ENCODE measurements at places on chromosomes 3 and 15.
A peak's percentile ranks its signal among the peaks of the same experiment; 100 is the strongest.

DNA sequence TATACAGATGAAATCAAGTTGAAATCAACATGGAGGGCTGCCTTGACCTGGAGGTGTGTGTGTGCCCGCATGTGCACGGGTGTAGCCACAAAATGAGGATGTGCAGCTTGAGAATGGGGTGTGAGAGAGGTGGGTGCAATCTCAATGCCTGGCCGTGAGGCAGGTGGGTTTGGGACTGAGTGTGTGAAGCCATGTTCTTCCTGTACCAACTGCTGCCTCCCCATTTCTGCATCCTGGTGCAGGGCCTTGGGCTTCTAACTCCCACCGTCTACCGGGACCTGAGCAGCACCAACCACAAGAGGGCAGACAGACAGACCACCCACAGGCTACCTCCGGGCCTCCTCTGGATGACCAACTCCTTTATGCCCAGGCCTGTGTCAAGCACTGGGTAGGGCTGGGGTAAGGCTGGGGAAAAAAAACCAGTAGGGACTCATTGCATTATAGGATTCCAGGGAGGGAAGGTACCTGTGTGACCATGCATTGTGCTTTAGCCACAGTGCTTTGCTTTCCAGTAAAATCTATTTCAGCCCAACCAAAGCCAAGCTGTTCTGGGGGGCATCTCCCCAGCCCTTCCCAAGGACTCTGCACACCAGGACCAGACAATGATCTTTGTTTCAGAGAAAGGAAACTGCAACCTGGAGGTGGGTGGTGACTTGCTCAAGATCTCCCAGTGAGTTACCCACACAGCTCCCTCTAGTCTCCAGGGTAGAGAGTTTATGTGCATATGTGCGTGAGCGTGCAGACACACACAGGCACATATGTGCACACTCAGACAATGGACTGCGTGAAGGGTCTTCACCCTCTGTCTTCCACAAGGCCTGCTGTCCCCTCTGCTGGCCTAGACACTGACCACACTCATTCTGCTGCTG lies 162.2 kb upstream of the TLE3 start:
- DNase-seq: no peak

DNA sequence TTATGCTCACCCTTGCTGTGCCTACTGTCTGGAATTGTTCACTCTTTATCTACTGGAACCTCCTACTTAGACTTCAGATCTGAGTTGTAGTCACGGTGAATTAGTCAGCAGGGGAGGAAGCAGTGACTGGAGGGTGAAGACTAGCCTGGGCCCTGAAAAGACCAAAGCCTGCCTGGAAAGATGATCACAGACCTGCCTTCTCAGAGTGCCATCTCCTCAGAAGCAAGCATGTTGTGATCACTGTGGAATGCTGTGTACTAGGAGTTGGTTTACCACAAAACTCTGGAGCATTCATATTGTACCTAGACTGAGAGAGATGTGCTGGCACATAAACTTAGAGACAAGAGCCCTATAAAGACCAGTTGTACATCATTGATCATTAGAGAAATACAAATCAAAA lies 100.7 kb upstream of the SCN10A start:
- DNase-seq: peak; percentile 36

DNA sequence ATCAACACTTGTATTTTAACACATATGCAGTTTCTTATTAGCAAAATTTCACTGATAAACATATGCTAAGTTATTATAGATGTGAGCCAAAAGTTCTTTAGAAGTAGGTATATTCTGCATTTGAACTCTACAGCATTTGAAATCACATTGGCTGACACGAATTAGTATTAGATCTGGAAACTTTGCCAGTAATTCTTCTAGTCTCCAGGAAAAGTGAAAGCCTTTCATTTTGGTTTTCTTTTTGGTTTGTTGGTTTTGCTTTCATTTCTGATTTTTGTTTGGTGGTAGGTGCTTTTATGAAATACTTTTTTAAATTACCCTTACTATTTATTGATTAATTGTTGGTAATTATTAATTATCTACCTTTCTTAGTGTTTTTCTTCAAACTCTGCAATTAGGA lies 72.9 kb downstream of the RBMS3 start:
- DNase-seq: no peak

- DNase-seq: no peak
Observed at GRCh38 chr3:133649486-133650068, 12.2 kb downstream of the TOPBP1 start.

GRCh38 chr3:150447631-150448465 lies 39.8 kb downstream of the TSC22D2 start:
- no peak for DNase-seq

DNA sequence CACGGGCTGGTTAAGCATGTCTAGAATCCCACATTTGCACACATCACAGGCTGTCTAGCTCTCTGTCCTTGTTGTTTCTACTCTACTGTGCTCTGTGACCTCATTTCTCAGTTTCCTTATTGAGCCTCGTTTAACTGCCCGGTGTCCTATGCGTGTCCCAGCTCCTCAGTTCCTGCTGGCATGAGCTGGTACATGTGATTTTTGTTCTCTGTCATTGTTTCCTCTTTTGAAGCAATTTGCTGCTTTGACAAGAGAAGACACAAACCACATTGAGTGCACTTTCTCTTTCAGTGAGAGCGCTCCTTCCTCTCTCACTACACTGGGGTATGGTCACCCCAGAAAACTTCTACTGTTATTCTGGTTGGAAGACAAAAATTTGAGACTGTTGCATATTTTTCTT lies 563.5 kb downstream of the PDCD6IP start:
- DNase-seq: no peak

DNA sequence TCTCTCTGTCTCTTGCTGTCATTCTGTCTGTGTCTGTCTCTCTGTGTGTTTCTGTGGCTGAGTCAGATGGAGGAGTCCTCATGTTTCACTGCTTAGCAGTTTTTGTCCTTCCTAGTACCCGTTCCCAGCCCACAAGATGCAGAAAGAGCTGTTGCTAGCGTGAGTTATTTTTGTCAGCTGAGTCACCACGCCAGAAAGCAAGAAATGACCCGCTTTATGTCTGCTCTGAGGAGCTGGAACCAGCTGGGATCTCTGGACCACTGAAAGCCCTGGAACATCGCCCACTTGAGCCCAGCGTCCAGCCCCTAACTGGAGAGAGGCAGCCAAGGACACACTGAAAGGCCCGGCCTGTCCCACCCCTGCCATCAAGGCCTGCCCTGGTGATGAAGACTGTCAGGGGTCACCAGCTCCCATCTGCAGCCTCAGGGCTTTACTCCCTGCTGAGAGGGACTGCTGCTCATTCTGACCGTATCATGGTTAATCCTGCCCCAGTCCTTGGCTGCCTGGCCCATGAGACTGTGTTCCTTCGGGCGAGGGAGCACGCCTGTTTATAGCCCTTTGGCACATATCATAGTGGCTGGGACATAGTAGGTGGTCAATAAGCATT lies 101.7 kb upstream of the TPM1 start:
- DNase-seq: peak; percentile 98

GRCh38 chr3:159813822-159814531 lies 174.7 kb upstream of the IL12A start:
- DNase-seq: peak; percentile 28

GRCh38 chr3:167615030-167615429 lies 38.7 kb downstream of the WDR49 start:
- no peak for DNase-seq

GRCh38 chr3:143769616-143770015 lies 78.7 kb downstream of the SLC9A9 start:
- DNase-seq: peak; percentile 90

- DNase-seq: no peak
Observed at GRCh38 chr15:70451821-70452653, 311.3 kb downstream of the UACA start.

GRCh38 chr3:127224118-127224517 lies 31.2 kb downstream of the PRR23E start:
- no peak for DNase-seq

GRCh38 chr3:133472242-133472641 lies 72.4 kb downstream of the BFSP2 start:
- no peak for DNase-seq

DNA sequence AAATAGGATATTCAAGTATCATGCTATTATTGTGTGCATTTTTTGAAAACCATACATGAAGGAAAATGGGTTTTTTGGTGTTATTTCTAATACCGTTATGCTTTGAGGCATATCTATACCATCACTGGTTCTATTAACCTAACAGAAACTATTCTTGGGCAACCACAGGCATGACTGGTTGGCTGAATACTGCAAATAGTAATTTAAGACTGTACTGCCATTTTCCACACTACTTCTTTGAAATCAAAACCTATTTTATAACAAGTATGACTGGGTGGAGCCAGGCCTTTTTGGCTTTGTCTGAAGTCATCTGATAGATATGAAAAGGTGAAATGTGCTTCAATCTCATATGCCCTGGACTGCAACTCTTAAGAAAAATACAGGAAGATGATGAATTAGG lies 115.1 kb downstream of the ULK4 start:
- DNase-seq: peak; percentile 11

- no peak for DNase-seq
Observed at GRCh38 chr3:24240306-24240705, 254.3 kb downstream of the THRB start.

DNA sequence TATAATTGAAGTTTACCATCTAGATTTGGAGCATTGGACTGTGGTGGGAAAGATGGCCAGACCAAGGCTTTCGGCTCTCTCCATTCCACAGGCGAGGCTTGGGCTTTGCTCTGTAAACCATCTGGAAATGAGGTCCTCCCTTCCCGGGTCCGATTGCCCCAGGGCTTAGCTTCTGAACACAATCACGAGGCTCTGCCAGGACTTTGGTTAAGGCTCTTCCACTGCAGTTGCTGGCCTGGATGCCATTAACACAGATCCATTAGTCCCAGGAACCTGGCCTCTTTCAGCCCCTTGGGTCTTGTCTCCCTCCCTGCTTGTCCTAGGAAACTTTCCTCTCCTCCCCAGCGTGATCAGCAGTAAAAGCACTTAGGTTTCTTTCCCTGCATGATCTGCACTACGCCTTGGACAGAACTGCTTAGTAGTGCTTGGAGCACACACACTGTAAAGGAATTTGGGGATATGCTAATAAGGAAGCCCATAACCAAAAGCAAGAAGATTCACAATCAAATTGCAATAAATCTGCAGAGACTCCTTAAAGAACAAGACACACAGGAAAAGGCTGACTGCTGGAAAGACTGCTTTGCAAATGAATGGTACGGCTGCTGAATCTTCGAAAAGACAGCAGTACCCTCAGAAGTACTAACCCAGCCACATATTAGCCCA lies 154.3 kb downstream of the ECT2 start:
- DNase-seq: peak; percentile 26

DNA sequence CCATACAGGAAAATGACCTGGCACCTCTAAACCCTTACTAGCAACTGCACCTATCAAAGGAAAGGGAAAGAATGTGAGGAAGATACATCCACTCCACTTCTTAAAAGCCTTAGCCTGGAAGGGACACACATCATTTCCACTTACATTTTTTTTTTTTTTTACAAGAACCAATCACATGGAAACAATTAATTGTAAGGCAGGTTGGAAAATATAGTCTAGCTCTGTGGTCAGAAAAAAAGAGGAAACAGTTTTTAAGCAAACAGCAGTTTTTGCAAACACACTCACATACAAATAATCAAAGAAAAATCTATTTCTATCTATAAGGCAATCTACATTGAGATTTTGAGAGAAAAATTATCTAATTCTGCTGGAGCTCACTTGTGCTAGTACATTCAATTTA lies 98.9 kb upstream of the SPRED1 start:
- DNase-seq: no peak

- peak; percentile 44 for DNase-seq
Observed at GRCh38 chr15:71334873-71335272, 219.6 kb downstream of the THSD4 start.

GRCh38 chr3:40765884-40766283 lies 241.1 kb downstream of the ZNF621 start:
- peak; percentile 97 for DNase-seq

DNA sequence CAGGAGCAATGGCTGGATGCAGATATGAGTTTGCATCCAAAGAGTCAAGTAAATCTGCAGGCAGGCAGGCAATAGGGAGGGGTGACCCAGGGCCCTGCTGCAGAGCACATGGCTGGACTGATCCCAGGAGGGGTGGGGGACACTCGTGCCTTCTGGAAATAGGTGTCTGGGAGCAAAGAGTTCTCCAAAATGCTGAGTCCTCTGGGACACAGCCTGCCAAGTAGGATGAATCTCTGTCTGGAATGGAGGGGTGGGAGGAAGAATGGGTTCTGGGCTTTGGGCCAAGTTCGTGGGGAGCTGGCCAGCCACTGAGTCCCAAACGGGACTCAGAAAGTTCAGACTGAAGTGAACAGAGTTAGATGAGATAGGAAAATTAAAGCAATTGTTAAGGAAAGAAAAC lies 214.5 kb downstream of the MTHFS start:
- peak; percentile 57 for DNase-seq
